ENCODE measurements at places on chromosomes 12 and 14.

GRCh38 chr12:14284184-14284722, 81.2 kb upstream of the ATF7IP start:
- DNase-seq = no peak

DNA sequence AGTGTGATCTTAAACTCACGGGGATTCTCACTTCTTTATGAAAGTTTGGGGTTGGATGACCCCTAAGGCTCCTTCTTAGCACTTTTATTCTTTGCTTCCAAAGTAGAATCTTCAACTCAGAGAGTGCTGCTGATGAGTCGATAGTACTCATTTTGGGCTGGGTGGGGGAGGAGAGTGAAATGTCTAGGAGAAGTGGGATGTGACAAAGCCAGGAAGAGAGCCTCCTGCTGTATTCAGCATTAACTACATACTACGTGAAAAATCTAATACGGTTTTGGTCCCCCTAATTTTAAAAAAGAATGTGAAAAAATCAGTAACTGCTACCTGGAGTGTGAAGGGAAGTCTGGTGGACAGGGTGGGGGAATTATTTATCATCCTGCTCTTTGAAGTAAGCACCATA, 148.3 kb downstream of the SAMD4A start:
- no peak for DNase-seq

DNA sequence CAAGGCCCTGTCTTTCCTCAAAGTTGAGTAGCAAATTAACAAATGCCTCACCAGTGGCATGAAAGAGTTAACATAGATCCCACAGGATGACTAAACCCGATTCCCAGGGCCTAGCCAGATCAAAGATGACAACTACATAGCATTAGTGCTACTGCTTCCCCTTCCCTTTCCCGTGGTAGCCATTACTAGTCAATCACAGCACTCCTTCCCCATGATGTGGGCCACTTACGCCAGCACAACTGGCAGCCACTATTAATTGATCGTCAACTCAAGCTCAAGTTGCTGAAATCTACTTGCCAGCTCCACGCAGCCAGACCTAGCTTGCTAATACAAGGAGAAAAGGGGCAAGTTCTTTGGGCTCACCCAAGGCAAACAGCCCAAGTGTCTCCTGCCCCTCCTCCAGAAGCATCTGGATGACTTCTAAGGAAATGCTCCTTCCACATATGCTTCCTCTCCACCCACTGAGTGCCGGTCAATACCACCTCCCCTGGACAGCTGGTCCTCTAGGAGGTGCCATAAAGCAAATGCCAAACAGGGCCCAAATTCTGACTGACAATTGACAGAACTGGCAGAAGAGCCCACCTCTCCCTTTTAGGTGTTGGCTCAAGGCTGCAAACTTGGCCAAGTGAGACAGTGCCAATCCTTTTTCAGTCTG, 72.6 kb downstream of the NUAK1 start:
- DNase-seq = no peak

DNA sequence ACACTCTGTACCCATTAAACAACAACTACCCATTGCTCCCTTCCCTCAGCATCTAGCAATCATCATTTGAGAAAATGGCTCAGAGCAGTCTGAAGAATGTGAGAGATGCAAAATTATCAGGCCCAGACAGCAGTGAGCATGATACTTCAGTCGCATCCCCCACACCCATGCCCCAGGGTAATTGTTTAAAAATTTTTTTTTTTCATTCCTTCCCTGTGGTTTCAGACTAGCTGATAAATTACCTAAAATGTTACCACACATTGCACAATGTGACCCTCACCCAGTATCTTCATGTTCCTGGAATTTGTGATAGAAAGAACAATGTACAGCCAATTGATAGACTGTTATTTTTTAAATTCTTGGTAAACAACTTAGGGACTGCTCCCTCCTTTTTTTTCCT, 11.3 kb upstream of the USP15 start:
- DNase-seq = no peak

GRCh38 chr14:22656945-22657731, 13.0 kb upstream of the OR6J1 start:
- no peak for DNase-seq

- DNase-seq = no peak
Observed at GRCh38 chr12:3600951-3601350, 109.9 kb downstream of the PRMT8 start.

DNA sequence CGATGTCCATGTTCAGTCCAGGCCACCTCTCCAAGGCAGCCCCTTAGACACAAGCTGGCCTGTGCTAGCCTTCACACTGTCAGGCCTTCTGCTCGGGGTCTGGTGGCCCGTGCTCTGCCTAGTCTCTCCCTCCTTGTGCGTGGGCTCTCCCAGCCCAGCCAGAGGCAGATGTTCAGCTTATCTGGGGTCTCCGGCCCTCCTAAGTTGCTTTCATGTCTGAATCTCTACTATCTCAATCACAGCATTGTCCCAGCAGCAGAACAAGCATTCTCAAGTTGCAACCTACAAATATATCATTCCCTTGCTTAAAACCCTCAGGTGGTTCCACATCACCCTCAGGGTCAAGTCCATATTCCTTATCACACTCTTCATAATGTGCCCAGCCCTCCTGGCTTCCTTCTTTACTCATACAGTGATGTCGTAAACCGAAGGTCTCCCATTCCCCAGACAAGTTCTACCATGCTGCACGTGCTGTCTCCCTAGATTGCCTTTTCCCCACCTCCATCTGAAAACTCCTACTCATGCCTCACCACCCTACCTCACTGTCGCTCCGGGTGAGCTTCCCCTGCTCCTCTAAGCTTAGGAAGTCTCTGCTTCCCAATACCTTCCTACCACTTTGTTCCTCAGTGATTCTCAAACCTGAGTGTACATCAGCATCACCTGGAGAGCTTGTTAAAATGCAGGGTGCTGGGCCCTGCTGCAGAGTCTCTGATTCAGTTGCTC, 1.5 kb downstream of the KRT73 start:
- no peak for DNase-seq

GRCh38 chr14:74841230-74842207, 34.4 kb downstream of the PROX2 start:
- DNase-seq = no peak

GRCh38 chr12:131639270-131639940, 71.5 kb upstream of the SFSWAP start:
- no peak for DNase-seq

GRCh38 chr12:43551971-43552559, at the start of gene ADAMTS20:
ADAMTS20 (minus strand) TSS chr12:43552203; CDS start chr12:43551921, 282 bp downstream.
- no peak for DNase-seq

- no peak for DNase-seq
Observed at GRCh38 chr14:63011623-63012022, 33.6 kb downstream of the KCNH5 start.

DNA sequence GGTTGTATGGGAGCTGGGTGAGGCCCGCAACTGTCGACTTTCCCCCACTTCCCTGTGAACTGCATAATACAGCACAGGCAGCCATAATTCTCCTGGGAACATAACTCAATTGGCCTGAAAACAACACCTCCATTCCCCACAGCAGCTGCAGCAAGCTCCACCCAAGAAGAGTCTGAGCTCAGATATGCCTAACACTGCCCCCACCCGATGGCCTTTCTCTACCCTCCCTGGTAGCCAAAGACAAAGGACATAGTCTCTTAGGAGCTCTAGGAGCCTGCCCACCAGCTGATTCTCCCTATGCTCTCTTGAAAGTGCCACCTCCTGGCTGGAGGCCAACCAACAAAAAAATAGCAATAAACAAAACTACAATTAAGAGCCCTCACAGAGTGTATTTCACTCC, 542.7 kb upstream of the LMO3 start:
- no peak for DNase-seq

DNA sequence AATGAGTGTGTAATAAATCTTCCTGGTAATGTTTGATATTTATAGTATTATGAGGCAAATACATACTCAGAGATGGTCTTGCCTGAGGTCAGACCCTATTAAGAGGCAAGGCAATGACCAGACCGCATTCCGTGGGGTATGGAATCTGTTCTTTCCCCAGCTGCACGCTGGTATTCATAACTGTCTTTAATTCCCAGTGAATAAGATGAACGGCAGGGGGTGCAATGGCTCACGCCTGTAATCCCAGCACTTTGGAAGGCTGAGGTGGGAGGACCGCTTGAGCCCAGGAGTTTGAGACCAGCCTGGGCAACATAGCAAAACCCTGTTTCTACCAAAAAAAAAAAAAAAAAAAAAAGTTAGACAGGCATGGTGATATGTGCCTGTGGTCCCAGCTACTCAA, 44.6 kb downstream of the ERO1A start:
- no peak for DNase-seq

- DNase-seq = no peak
Observed at GRCh38 chr12:122966743-122967550, 684 bp upstream of the ABCB9 start.

- DNase-seq = no peak
Observed at GRCh38 chr12:126936181-126936851, 1330.7 kb upstream of the TMEM132C start.

- DNase-seq = no peak
Observed at GRCh38 chr14:68655021-68655831, 137.6 kb downstream of the ZFP36L1 start.

DNA sequence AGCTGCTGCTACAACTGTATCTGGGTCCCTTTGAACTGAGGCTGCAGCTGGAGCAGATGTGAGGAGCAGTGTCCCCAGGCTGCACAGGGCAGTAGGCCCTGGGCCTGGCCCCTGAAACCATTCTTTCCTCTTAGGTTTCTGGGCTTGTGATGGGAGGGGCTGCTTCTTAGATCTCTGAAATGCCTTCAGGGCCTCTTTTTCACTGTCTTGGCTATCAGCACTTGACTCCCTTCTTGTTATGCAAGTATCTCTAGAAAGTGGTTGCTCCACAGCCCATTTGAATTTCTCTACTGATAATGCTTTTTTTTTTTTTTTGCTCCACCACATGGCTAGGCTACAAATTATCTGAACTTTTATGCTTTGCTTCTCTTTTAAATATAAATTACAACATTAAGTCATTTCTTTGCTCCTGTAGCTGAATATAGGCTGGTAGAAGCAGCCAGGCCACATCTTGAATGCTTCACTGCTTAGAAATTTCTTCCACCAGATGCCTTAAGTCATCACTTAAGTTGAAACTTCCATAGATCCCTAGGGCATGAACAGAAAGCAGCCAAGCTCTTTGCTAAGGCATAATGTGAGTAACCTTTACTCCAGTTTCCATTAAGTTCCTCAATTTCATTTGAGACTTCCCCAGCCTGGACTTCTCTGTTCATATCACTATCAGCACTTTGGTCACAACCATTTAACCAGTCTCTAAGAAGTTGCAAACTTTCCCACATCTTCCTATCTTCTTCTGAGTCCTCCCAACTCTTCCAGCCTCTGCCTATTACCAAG, 41.1 kb downstream of the ACSM4 start:
- no peak for DNase-seq

DNA sequence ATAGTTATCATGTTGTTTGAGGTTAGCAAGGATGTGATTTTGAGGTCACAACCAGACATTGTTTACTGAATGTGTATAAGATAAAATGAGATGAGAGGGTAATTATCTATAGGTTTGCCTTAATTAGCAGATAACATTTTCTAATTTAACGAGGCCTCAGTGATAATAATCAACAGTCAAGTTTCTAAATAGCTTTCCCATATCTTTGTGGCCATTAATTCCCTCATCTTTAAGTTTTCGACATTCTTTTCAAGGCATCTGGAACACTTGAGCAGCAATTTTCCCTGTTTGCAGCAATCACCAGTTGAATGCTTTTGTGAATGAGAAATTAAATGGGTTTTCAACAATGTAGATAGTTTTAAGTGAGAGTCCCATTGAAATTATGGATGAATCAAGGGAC, 304.1 kb downstream of the SYT1 start:
- DNase-seq = no peak

- DNase-seq = no peak
Observed at GRCh38 chr14:93108105-93108504, 7.6 kb downstream of the ITPK1 start.

DNA sequence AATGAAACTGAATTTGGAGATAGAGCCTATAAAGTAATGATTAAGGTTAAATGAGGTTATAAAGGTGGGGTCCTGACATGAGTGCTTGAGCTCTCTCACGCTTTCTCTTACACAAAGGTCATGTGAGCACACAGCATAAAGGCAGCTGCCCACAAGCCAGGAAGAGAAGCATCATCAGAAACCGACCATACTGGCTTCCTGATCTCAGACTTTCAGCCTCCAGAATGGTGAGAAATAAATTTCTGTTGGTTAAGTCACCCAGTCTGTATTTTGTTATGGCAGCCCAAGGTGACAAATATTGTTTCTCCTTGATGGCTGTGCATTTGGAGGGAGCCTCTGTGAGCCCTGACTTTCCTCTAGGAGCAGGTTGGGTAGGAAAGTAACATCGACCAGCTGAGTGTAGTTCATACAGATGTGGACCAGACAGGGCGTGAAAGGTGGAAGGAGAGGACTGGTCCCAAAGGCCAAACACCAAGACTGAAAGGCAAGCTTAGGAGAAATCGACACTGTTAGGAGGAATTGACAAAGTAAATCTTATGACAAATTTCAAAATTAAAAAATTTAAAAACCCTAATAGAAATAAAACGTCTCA, 97.6 kb upstream of the SLC38A2 start:
- no peak for DNase-seq

DNA sequence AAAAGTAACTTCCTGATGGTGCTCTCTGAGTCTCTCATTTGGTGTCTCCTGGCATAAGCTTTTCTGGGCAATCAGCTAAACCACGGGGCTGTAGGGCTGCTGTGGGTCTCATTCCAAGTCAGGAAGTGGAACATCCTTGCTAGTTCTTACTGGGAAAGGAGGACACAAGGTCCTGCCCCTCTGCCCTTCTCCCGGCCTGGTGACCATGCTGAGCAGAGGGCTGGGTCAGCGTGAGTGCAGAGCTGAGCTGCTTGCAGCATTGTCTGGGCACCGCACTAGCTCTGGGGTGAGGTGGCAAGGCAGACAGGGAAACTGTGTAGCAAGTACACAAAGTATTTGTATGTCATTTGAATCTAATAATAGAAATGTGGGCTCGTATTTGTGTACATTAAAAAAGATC, 45.0 kb upstream of the ASPG start:
- no peak for DNase-seq

GRCh38 chr14:70020352-70021170, 141.3 kb downstream of the SMOC1 start:
- no peak for DNase-seq

GRCh38 chr12:51631591-51631990, 40.6 kb downstream of the SCN8A start:
- no peak for DNase-seq

DNA sequence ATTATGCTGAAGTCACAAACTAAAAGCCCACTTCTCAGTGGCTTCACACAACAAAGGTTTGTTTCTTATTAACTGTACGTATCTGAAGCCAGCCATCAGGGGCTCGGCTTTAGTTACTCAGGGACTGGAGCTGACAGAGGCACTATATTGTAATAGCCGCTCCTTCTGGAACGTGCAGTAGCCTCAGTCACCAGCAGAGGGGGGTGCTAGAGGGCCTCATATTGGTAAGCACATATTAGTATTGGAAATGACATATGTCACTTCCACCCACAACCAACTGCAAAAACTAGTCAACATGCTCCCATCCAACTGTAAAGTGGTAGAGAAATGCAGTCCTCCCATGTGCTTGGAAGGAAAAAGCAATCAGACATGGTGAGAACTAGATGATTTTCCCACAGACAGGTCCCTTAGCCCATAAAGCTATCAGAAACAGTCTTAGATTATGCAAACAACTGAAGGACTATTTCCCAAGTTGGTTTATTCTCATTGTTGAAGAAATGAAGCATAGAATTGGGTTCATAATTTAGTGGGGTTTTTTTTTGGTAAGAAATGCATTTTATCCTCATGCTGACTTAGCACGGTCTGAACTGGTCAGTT, 183.6 kb upstream of the G2E3 start:
- DNase-seq = peak; percentile 39

GRCh38 chr14:93212432-93212831, 5.4 kb downstream of the UBR7 start:
- DNase-seq = no peak
